ENCODE measurements at places on chromosomes 3 and 15.

DNA sequence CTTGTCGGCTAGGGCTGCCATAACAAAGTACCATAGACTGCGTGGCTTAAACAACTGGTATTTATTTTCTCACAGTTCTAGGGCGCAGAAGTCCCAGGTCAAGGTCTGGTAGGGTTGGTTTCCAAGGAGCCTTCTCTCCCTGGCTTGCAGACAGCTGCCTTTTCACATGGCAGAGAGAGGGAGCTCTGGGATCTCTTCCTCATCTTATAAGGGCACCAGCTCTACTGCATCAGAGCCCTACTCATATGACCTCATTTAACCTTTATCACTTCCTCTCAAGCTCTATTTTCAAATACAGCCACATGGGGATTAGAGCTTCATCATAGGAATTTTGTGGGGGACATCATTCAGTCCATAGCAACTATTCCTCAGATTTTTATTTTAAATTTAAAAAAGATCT, 17.6 kb upstream of the PAQR9 start:
- no peak for DNase-seq

- no peak for DNase-seq
These were observed 4.0 kb downstream of the KNSTRN start for GRCh38 chr15:40386480-40386879.

- DNase-seq: no peak
These were observed 11.2 kb upstream of the CAPN3 start for GRCh38 chr15:42348083-42348482.

DNA sequence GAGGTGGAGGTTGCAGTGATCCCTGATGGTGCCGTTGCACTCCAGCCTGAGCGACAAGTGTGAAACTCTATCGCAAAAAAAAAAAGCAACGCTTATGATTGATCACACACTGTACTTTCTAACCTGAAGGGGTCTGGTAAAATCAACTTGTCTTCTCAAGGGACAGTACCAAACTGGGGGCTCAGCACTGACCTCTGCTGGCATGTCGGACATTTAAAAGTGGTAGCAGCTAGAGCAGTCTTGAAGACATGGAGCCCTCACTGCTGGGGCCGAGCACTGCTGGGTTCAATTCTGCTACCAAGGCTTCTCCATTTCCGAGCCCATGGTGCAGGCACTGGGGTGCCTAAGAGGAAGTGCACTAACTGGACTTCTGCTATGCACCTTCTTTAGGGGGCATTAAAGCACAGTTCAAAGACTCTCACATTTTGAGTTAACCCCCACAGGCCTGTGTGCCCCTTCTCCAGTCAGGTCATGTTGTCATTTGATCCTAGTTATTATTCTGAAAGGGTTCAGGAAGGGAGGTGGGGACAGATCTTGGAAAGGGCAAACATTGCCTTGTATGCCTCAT, 26.4 kb upstream of the LAMP3 start:
- no peak for DNase-seq

DNA sequence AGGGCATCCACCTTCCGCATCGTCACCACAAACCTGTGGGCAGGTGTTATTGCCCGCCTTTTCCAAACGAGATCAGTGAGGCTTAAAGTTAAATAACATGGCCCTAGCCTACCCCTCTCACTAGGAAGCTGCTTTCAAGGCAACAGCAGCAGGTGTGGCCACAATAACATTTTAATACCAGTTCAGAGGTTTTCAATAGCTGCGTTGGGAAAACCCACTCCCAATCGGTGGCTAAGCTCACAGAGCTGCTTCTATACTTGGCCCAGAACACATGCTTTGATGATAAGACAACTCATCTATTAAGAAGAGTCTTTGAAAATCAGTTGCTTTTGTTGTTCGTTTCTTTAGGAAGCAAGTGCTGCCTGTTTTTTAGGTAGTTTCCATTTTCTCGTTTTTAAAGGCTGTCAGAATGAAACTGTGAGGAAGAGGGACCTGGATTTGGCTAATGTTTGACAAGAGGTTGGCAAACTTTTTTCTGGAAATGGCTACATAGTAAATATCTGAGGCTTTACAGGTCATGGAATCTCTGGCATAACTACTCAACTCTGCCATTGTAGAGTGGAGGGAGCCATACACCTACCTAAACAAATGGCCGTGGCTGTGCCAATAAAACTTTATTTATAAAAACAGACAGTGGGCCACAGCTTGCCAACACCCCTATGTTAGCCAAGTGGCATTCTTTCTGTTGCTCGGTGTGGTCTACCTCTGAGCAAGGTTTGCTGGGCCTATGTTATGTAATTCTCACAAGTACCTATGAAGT, 179.6 kb downstream of the FEZF2 start:
- DNase-seq: no peak

DNA sequence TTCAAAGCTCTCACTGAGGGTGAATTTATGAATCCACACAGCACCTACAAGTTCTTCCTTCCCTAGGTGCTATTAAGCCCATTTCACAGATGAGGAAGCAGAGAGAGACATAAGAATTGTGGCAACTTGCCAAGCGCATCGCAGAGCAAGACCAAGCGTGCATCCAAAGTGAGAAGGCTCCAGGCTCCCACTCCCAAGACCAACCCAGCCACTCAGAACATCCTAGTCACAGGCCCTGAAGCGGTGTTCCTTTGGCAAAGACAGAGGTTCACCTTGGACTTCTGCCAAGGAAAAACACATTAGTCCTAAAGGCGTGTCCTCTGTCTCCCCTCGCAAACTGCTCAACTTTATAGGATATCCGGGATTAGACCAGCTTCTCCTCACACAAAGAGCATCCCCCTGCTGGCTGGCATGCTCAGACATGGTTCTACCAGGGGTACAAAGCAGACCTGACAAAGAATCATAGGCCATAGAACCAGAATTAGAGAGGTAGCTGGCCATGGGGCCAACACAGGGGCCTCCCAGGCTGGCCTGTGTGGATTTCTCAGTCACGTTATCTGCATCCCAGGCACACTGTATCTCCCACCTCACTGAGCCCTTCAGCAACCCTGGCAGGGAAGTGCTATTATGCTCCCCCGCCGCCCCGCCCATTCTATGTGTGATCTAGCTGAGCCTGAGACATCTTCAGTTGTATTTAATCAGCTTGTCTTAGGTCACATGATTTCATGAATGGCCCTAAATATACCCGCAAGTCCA, 160.2 kb downstream of the FOXP1 start:
- no peak for DNase-seq

DNA sequence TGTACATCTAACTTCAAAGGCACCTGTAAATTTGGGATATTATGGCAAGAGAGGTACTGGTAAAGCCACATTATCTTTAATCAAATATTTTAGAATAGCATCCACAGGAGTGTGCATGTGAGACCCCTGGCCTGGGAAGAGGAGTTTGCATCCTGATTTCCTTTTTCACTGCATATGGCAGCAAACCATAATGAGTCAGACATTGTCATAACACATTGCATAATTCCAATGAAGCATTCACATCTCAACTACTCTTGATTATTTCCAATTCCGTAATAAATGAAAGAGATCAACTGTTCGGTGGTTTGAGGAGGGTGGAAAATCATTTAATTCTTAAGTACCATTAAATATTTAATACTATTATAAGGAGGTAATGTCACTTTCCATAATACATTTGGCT, 215.0 kb downstream of the MECOM start:
- DNase-seq: no peak

GRCh38 chr3:189699885-189700284, 68.7 kb downstream of the TP63 start:
- no peak for DNase-seq

- no peak for DNase-seq
These were observed 72.2 kb downstream of the SLC7A14 start for GRCh38 chr3:170513642-170514041.

- no peak for DNase-seq
These were observed 110.9 kb downstream of the BDH1 start for GRCh38 chr3:197444793-197445379.

GRCh38 chr3:144643771-144644198, 672.2 kb downstream of the DIPK2A start:
- no peak for DNase-seq

DNA sequence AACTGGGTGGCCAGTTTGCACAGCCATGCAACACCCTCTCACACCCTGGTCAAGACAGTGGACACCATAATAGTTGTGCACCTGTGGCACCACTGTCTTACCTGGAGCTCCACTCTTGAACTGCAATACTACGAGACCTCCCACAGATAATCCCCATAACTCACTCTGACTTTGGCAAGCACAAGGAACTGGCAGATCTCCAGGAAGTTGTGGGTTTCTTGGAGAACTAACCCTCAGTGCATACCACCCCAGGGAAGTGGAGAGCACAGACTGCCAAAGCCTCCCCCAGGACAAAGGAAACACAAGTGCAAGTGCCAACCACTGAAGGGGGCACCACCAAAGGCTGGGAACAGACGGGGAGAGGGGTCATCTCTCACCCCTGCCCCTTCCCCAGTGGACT, 318.6 kb downstream of the SUCLG2 start:
- no peak for DNase-seq

DNA sequence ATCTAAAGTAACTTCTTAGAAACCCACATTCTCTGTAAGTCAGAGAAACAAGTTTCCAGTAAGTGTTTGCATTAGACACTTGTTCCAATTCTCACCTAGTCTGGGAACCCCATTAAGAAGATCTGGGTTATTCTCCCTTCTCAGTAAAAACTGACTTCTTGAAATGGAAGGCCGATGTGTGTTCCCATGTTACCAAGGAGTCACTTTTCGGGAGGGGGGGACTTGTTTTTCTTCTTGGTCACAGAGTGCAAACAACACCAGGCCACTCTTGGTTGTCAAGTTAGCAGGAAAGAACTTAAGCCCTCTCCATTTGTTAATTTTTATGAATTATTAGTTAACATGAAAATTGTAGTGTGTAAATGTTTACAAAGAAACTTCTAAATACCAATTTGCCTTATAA, 55.6 kb downstream of the ITPR1 start:
- no peak for DNase-seq

DNA sequence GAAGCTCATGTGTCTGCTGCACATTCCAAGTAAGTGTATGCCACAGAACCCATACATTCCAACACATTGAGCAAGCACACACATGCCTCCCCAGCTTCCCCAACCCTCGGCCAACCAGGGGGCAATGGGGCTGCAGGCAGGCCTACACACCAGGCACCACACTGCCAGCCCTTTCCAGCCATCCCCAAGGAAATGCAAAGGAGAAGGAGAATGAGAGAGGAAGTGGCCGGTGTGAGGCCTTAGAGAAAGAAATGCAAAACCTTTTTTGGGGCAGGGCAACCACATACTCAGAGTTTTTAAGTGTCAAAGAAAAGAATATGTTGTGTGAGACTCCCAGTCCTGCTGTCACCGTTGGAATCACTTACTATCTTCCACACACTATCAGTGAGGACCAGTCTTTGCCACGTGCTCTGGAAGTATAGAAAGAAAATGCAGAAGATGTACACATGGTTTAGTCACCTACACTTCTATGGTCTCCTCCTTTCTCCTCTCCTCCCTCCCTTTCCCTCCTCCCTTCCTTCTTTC, 11.1 kb downstream of the IGF2BP2 start:
- DNase-seq: no peak
